T follicular helper cell (primary cell): ENCODE measurements at places on chromosomes 2 and 18.

GRCh38 chr2:102304268-102304667, 7.1 kb upstream of the IL1RL1 start:
- DNase-seq: no peak

DNA sequence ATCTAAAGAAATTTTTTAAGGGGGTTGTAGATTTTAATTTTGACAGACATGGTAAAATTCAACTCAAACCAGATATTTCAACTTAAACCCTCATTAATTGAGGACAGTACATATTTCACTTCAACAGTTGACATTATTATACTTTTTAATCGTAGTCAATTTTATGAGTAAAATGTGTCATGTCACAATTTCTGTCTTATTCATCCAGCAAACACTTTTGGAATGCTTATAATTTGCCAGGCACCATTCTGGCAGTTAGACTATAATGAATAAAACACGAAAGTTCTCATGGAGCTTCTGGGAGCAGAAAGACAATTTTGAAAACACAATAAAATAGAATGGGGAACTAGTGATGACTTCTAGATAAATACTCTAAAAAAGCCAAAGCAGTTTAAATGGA, 1094.8 kb downstream of the SUCLG1 start:
- no peak for DNase-seq

DNA sequence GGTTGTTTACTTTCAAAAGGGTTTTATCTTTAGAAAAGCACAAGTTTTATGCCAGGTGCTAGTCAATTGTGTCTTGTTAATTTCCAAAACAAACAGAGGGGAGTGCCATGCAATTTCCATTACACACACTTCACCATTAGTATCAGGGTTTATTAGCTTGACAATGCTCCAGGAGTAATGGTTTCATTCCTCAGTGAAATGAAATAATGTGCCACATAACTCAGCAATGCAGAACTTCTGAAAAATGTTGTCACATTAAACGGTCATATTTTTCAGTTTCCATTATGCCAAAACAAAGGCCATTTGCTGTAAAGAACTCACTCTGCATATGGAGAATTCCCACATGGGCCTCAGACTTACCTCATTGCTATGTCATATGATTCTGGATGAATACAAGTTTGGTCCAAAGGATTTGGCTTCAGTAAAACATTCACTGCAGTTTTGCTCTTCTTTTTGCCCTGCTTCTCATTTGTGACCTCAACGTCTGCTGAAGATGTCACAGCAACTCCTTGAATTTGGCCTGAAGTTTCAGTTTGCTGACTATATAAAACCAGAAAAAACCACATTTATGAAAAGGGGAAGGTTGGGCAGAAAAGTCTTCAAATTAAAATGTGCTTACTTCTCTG, 198.2 kb downstream of the SRBD1 start:
- DNase-seq: no peak

- DNase-seq: no peak
Measured at GRCh38 chr2:76672798-76673197, 849.4 kb downstream of the LRRTM4 start.
